T follicular helper cell (primary cell): ENCODE measurements at places on chromosomes 4 and X.

DNA sequence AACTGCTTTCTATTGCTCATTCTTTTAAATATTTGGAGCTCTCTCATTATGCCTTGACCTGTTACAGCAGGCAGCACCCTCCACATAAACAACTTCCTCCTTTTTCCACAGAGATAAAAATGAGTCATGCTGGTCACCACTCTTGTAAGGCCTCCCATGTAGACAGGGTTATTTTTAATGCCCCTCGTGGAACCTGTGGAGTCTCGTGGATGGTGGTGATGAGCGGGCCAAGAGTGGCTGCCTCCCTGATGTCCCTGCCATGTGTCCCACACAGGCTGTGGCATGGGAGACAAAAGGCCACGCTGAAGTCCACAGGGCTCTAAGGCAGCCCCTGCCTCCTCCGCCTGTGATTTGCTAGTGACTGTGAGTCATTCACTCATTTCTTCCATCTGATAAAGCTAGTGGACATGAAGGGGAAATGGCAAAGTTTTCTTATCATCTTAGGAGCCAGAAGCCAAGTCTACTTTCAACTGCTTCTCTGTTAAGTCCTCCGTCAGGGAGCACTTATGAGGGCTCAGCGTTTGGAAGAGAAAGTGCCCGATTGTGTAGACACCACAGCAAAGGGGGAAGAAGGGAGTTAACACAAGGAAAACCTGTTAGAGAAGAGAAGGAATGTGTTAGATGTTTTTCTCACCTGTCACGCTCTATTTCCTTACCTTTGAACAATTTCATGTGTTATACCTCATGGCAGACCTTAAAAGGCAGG lies 121.6 kb upstream of the FAT1 start:
- DNase-seq = no peak

- DNase-seq = no peak
Observed at GRCh38 chrX:73825569-73825968, 262.6 kb downstream of the CHIC1 start.

DNA sequence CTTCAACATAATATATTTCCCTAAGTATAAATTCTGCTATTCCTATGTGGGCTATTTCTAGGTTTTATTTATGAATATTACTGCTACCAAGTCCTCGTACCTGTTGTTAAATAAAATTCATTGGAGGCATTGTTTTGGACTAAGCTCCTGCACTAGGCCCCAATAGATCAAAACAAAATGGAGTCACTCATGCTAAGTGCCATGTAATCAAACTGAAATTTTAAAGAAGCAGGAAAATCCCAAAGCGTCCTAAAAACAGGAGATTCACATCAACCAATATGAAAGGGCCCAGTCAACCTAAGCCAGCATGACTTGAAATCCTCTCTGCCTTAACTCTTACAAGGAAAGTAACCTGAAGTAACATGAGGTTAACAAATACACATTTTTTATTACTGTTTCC lies 743.2 kb downstream of the TRAM1L1 start:
- no peak for DNase-seq

GRCh38 chr4:76737180-76737579 lies 160.8 kb downstream of the SOWAHB start:
- DNase-seq = no peak
